ENCODE measurements at places on chromosomes 13 and 19.

DNA sequence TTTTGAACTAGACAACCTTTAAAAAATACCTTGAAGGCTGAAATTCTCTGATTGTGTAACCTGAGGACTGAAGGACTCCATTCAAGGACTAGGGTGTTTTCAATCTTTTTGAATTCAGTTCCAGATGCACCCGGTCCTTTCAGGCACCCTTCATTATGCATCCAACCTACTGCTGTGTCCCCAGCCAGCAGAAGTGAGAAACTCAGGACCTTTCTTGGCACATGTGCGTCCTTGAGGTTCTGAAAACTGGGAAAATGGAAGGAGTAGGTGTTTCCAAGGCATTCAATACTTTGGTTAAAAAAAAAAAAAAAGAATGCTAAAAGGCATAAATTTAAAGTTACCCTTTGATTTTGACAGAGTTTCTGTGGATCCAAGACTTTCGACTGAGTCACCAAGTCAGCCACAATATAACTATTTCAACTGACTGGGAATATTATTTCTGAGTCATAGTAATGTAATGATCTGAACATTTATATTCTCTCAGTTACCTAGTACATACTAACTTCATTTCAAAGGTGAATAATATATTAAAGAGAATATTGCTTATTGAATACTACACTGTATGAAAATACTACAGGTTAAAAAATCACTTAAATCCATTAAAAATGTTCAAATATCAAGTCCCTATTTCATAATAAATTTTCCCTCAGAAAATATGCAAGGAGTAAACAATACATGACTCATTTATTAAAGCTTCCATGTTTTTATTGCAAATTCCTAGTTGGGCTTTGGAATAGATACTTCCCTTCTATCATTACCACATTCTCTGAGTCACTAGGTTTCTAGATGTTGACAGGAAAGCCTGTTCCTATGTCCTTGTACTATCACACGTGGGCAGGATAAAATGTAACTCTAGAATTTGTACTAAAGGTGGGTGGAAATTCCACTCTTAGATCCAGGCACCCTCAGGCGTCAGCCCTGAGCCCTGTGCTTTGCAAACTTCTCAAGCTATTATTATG lies 2.4 kb upstream of the ITGBL1 start:
- no peak for DNase-seq

DNA sequence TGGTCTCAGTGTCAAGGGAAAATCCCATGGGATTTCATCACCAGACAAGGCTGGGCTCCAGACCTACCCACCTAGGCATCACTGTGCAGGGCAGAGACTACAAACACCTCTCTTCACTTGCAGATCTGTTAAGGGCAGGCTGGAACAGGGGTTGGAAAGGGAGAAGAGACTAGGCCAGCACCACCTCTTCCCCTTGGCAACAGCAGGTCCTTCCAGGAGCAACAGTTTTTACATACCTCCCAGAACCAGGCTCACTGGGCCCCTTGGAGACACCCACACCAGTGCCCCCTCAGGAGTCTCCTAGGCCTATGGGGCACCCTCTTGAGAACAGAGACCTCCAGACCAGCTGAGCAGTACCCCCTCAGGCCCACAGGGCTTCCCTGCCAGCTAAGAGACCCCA lies 2.5 kb upstream of the UBE2M start:
- no peak for DNase-seq

GRCh38 chr13:106498158-106498557 lies 37.3 kb downstream of the EFNB2 start:
- no peak for DNase-seq

- DNase-seq = peak; percentile 56
Measured at GRCh38 chr13:43766725-43767124, 20.0 kb downstream of the ENOX1 start.

GRCh38 chr13:94495806-94496205 lies 16.3 kb upstream of the DCT start:
- no peak for DNase-seq

- no peak for DNase-seq
Measured at GRCh38 chr13:97120976-97121375, 101.2 kb upstream of the MBNL2 start.

GRCh38 chr13:71967990-71968389 lies 101.0 kb upstream of the DACH1 start:
- DNase-seq = no peak

- DNase-seq = no peak
Measured at GRCh38 chr19:38809592-38810252, 3.0 kb downstream of the LGALS4 start.

DNA sequence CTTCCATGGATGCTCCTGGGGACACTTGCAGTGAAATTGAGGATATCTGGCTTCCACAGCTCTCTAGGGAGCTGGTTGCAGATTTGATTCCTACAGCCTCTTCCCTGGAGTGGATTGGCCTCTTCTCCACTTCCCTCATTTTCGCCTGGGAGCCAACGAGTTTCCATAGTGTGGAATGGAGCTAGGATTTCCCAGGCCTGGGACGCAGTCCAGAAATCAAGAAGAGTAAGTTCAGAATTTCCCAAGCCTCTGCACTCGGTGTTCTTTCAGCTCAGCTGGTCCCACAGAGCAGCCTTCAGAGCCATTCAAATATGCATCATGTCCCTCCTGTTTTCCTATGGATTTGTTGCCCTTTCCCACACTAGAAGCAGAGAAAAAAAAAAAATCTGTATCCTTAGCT lies 68.2 kb downstream of the RAP2A start:
- no peak for DNase-seq

DNA sequence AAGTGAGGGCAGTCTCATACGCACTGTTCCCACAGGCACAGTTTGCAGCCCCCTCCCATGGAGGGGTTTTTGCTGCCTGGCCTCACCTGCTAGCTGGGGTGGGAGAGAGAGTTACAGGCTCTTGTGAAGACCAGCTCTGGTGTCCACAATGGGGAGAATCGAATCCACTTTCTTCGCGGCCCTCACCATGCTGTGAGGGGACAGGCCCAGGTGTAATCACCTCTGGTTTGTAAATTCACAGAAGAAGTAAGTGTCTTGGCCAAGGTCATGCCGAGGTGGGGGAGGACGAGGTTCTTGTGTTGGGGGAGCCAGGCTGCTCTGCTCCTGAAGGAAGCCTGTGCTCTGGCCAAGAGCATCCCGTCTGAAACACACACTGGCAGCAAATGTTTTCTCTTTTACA lies 39.5 kb downstream of the TEX29 start:
- DNase-seq = no peak

DNA sequence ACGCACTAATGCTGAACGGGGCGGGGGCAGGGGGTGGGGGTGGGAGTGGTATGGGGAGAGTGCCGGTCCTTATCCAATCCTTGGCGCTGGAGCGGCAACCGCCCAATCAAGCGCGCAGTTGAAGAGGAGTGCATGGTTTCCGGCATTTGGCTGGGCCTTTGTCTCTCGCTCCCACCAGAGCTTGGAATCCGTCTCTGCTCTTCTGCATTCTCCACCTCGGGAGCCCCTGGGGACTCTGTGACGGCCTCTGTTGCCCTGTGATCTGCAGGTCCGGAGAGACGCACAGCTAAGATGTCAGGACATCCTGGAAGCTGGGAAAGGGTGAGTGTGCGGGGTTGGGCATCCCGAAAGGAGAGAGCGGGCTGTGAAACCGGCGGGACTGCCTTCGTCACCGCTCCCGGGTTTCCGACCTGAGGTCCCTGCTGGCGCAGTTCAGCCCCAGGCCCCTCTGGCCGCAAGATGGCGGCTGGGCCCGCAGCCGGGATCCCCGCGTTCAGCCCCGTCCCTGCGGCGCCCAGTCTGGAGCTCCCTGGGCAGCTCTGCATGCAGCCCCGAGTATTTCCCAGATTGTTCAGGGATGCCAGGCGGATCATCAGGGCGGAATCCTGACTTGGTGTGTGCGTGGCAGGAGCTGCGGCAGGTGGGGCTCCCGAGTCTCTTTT lies 53.6 kb upstream of the ZNF254 start:
- peak; percentile 92 for DNase-seq

- no peak for DNase-seq
Measured at GRCh38 chr13:99000137-99000536, 22.3 kb upstream of the DOCK9 start.

DNA sequence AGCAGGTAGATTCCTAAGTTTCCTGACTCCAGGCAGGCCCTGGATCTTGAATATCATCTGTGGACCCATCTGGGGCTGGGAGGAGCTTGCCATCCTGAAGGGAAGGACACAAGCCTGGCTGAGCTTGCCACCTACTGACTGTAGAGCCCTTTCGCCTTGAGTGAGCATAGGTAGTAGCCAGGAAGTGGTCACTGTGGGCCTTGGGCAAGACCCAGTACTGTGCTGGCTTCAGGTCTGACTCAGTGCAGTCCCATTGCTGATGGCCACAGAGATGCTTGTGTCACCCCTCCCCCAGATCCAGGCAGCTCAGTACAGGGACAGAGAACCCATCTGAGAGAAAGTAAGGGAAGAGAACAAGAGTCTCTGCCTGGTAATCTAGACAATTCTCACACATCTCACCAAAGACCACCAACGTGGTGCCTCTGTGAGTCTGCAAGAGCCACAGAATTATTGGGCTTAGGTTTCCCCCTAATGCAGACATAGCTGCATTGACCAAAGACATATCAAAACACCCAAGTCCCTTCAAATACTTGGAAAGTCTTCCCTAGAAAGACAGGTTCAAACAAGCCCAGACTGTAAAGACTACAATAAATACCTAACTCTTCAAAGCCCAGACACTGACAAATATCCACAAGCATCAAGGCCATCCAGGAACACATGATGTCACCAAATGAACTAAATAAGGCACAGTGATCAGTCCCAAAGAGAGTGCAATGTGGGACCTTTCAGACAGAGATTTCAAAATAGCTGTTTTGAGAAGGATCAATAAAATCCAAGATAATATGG lies 108.2 kb upstream of the WASF3 start:
- DNase-seq = no peak

DNA sequence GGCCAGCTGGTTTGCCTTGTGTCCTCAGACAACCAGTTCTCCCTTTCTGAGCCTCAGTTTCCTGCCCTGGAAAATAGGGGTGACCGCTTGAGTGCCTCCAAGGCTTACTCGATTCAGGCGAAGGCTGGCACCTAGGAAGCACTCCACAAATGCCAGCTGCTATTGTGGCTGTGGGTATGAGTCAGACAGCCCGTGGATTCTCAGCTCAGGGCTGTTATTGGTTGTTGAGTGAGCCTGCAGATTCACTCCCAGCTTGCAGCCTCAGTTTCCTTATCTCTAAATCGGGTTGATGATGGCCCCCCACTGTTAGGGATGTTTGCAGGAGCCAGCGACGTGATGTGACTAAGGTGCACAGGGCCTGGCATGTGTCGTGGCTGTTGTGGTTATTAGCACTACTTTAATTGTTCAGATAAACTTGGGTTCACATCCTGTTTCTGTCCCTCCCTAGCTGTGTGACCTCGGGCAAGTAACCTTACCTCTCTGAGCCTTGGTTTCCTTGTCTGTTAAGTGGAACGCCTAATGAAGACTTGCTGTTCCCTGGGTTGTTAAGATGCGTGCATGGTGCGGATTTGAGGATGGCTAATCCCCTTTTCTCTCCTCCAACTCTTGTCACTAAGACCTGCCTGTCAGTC lies 2.4 kb downstream of the MARK4 start:
- no peak for DNase-seq

DNA sequence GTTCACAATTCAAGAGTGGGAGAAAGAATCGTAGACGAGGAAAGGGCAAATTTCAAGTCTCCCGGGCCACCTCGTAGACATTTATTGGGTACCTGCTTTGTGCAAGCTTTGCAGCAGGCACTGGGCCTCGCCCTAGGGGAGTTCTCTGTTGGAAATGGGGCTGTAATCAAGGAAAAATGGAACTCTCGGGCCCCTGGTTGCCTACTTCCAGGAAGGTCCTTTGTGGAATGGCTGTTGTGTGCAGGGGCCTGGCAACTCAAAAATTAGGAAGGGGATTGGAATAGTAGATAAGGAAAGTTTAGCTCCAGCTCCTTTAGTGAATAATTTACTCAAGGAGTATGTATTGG lies 612 bp downstream of the ZNF526 start:
- DNase-seq = no peak

- no peak for DNase-seq
Measured at GRCh38 chr19:55443824-55444480, 852 bp upstream of the SHISA7 start.

DNA sequence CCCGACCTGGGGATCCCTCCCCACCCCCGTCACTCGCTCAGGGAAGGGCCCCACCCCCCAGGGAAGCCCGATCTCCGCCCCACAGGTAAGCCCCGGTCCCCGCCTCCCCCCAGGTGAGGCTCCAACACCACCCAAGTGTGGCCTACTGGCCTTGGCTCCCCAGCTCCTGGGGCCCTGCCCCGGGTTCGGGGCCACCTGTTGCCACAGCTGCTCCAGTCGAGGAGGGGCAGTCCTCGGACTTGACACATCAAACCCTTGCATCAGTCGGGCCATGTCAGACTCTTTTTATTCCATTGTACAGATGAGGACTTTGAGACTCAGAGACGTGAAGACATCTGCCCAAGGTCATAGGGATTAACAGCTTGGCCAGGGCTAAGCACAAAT lies 512 bp downstream of the CC2D1A start:
- peak; percentile 15 for DNase-seq

DNA sequence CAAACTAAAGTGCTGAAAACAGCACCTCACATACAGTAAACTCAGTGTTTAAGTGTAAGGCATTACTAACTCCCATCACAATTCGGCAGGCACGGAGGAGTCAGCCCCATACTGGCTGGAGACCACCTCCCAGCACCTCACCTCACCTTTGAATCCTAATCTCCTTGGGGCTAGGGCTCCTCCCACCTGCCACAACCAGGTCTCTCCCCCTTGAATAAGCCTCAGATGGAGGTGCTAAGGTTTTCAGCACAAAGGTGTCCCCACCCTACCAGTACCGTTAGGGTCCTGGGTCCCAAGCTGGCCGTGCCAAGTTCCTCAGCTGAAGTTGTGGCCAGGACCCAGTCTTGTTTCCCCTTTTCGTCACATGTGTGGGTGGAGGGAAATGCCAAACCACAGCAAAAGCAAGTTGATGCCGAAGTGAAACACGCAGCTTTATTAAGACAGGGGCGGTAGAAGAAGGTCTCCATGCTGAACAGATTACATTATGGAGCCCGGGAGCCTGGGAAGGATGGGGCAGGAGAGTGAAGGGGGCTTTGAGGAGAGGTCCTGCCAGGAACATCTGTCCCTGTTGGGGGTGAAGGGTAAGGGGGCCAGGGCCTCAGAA lies at the start of gene IGFLR1:
TSS of gene IGFLR1 (minus strand) at position 332 of the 604 bp plus-strand sequence. CDS start 1,272 bp downstream, outside the sequence.
- DNase-seq = no peak

- DNase-seq = no peak
Measured at GRCh38 chr13:112446347-112446861, 70.2 kb downstream of the SPACA7 start.

- no peak for DNase-seq
Measured at GRCh38 chr19:14102102-14102696, 11.6 kb upstream of the SAMD1 start.

- DNase-seq = no peak
Measured at GRCh38 chr19:33449799-33450198, 71.8 kb downstream of the PEPD start.

All from NCI-H345 (cell line).